ENCODE measurements at places on chromosomes 2 and 18. TPM values are rescaled to one million over a fixed set of nuclear protein-coding genes. Genes with fewer than 3 reads are reported as not detected.

DNA sequence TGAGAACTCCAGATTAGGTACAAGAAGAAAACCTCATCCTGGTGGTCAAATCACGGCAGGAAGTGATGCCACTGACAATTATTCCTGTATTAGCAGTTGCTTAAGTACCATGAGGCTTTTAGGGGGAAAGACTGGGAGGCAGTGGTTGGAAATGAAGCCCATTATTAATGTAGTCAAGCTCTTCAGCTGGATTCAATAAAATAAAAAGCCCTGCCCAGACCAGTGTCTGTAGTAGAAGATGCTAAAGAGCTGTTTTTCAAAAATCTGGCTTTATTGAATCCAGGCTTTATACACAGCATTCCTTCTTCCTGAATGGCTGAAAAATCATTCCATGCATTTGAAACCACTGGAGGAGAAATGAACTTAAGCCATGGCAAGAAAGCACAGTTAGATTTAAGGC, 155.2 kb downstream of the BCL2 start:
- no peak overlapping the region for H3K27ac ChIP-seq
- H3K36me3 ChIP-seq = peaks cover 60% of the 10 kb centered on the region
- peaks cover 70% of the 10 kb centered on the region for H3K4me1 ChIP-seq
- no peaks in the 10 kb centered on the region for H3K27me3 ChIP-seq
- DNase-seq = no peak
- H3K4me3 ChIP-seq = no peak overlapping the region

GRCh38 chr2:25954199-25954752, 28.0 kb downstream of the KIF3C start:
- peaks cover 2% of the 10 kb centered on the region for H3K4me1 ChIP-seq
- no peak overlapping the region for H3K4me3 ChIP-seq
- no peaks in the 10 kb centered on the region for H3K36me3 ChIP-seq
- no peak overlapping the region for H3K27ac ChIP-seq
- DNase-seq = no peak

DNA sequence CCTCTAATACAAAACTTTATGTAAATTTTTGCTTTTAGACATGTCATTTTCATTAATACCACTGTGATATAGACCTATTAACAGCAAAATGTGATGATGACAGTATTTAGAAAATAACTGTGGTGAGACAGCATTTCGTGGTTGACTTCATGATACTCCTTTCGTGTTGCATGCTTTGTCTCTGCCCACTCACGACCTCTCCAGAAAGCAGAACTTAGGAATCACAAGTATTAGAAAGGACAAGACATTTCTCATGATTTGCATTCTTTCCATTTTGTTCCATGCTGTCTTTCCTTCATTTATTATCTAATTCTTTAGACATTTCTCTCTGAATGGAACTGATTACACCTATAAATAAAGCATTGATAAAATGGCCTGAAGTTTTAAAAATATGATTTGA, 85.2 kb upstream of the POU3F3 start:
- no peaks in the 10 kb centered on the region for H3K27me3 ChIP-seq
- H3K4me1 ChIP-seq = no peaks in the 10 kb centered on the region
- H3K36me3 ChIP-seq = no peaks in the 10 kb centered on the region
- no peak for DNase-seq

GRCh38 chr2:39499336-39499735, 62.3 kb upstream of the MAP4K3 start:
- H3K27me3 ChIP-seq = peaks cover 39% of the 10 kb centered on the region
- no peak overlapping the region for H3K27ac ChIP-seq
- H3K4me3 ChIP-seq = no peak overlapping the region
- peaks cover 25% of the 10 kb centered on the region for H3K4me1 ChIP-seq
- no peak for DNase-seq

UBXN4 gene
- 126 TPM for total RNA-seq

VAMP5 gene
- 91.8 TPM for total RNA-seq
